PC-9 (cell line): ENCODE measurements at places on chromosomes 16 and 17. TPM values are rescaled to one million over a fixed set of nuclear protein-coding genes. Genes with fewer than 3 reads are reported as not detected.

- peaks cover 16% of the 10 kb centered on the region; the same call in 1 of the 2 replicates for H3K36me3 ChIP-seq
- no peaks in the 10 kb centered on the region for H3K27me3 ChIP-seq
- peaks cover 44% of the 10 kb centered on the region for H3K4me1 ChIP-seq
- no peak overlapping the region for H3K4me3 ChIP-seq
Observed at GRCh38 chr16:69511651-69512050, 54.1 kb upstream of the NFAT5 start.

DNA sequence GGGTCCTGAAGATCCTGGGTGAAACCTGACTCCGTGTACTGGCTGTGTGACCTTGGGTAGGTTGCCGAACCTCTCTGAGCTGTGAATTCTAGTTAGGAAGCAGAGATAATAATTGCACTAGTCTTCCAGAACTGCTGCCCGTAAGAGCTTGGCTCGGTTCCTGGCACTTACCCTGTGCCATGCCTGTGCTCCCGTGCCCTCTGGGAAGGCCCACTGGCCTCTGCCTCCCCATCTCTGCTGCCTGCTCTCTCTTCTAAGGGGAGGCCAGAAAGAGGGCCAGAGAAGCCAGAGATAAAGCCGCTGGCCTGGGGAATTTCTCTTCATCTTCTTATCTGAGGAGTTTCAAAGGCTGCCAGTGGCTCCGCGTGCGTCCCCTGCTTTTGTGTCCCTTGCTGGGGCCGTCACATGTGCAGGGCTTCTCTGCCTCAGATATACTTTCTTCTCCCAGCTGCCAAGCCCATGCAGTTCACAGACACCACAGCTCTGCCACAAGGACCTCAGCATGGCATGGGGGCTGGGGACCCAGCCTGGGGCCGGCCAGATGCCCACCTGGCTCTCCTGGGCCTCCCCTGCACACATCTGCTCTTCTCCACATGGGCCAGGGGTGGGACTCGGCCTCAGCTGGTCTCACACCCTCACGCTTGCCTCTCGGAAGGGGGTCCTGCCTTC, 145.2 kb downstream of the SDK2 start:
- no peaks in the 10 kb centered on the region for H3K36me3 ChIP-seq
- H3K27ac ChIP-seq: no peak overlapping the region
- no peak overlapping the region for H3K4me3 ChIP-seq
- H3K27me3 ChIP-seq: peaks cover 97% of the 10 kb centered on the region

The PFN1 gene
- 1,101 and 1,459 TPM in 2 replicates for total RNA-seq

The KRTAP1-5 gene
- total RNA-seq: not detected in 2 replicates

- no peaks in the 10 kb centered on the region for H3K27me3 ChIP-seq
- DNase-seq: peak; percentile 58
- no peak overlapping the region for H3K4me3 ChIP-seq
- peaks cover 24% of the 10 kb centered on the region for H3K4me1 ChIP-seq
- H3K27ac ChIP-seq: no peak overlapping the region
- no peaks in the 10 kb centered on the region for H3K36me3 ChIP-seq
Observed at GRCh38 chr17:48522031-48522653, 8.7 kb downstream of the HOXB1 start.

DNA sequence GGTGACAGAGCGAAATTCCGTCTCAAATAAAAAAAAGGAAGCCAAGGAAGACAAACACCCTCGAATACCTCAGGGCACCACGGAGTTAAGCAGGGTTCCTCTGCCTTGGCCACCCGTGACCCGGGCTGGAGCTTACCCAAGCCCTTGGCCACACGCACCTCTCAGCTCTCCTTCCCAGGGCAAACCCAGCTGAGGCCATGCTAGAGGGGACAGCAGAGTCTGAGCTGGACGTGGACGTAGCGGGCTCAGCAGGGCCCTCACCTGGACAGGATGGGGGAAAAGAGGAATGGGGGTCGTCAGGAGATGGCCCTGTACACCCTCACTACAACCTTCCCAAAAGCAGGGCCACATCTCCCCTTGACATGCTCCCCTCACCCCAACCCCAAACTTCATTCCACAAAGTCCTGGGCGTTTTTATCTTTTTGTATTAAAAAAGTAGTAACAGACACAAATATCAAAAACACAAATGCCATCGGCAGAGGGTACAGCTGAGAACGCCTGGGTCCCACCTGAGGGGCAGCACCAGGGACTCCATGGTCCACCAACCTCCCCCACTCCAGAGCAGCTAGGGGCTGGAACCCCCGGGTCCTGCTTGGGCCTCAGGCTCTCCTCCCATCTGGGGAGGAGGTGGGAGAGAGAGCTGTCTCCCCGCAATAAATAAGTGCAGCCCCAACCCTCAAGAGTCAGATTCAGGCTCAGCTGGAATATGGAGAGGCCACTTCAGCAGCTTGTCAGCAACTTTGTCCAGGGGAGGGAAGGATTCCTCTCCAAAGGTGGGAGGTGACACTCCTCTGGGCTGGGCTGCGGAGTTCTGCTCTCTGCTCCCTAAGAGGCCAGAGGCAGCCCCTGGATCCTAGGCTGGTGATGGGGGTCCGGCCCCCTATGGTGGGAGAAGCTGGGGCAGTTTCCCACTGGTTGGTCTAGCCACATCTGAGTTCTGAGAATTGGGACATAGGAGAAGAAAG, 11.9 kb downstream of the PER1 start:
- no peak for DNase-seq
- H3K4me3 ChIP-seq: no peak overlapping the region
- H3K36me3 ChIP-seq: no peaks in the 10 kb centered on the region
- H3K27me3 ChIP-seq: no peaks in the 10 kb centered on the region

DNA sequence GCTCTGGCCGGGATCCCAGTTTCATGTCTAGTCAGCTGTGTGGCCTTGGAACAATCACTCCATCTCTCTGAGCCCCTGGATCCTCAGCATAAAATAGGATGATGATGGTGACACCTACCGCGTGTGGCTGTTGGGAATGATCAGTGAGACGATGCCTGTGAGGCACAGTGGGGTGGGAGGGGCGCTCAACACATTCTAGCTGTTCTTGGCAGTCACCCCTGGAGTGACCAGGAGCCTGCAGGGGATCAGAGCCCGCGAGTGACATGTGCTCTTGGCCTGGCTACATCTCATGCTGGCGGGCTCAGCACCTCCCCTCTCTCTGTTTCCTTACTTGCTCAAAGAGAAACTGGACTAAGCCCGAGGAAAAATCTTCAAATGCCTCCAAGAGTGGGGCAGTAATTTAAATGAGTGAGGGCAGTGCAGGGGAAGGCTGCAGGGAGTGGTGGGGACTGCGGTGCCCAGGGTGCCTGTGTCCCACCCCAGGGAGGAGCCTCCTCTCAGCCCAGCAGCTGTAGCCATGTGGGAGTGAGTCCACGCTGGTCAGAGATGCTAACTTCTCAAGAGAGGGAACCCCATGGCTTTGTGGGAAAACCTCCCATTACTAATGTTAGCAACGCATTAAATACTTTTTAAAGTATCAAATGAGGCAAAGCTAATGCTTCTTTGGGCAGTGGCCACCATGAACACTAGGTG, 23.1 kb upstream of the DOK4 start:
- DNase-seq: no peak
- peaks cover 7% of the 10 kb centered on the region; the same call in 1 of the 2 replicates for H3K27me3 ChIP-seq
- H3K27ac ChIP-seq: no peak overlapping the region
- H3K36me3 ChIP-seq: no peaks in the 10 kb centered on the region

- no peak for DNase-seq
- H3K4me3 ChIP-seq: no peak overlapping the region
- no peak overlapping the region for H3K27ac ChIP-seq
- no peaks in the 10 kb centered on the region for H3K4me1 ChIP-seq
- H3K36me3 ChIP-seq: no peaks in the 10 kb centered on the region
Observed at GRCh38 chr17:71505200-71505599, 615.6 kb upstream of the SOX9 start.

The CCDC200 gene
- total RNA-seq: not detected in 2 replicates

- peak; percentile 92 for DNase-seq
- H3K27me3 ChIP-seq: no peaks in the 10 kb centered on the region
- H3K36me3 ChIP-seq: no peaks in the 10 kb centered on the region
- H3K4me3 ChIP-seq: no peak overlapping the region
Observed at GRCh38 chr17:35079547-35080423, 16.3 kb upstream of the RFFL start.

DNA sequence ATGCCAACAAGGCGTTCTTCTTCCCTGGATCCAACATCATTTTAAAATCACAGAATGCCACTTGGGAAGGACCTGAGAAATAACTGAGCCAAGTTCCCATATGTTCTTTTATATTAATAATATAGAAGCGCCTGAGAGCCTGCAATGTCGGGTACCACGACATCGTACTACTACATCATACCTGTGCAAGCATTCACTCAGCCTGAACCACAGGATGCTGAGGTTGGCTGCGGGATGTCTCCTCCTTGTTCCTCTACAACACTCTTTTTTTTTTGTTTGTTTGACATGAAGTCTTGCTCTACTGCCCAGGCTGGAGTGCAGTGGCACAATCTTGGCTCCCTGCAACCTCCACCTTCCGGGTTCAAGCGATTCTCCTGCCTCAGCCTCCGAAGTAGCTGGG, 2.1 kb upstream of the ATP2C2 start:
- no peak overlapping the region for H3K27ac ChIP-seq
- H3K4me1 ChIP-seq: peaks cover 35% of the 10 kb centered on the region
- no peaks in the 10 kb centered on the region for H3K27me3 ChIP-seq
- no peak for DNase-seq

The NDUFAF8 gene
- total RNA-seq: 53.3 and 64.2 TPM in 2 replicates

- H3K4me3 ChIP-seq: no peak overlapping the region
- no peak overlapping the region for H3K27ac ChIP-seq
- H3K27me3 ChIP-seq: no peaks in the 10 kb centered on the region
- DNase-seq: no peak
- peaks cover 32% of the 10 kb centered on the region; the same call in 1 of the 2 replicates for H3K36me3 ChIP-seq
- H3K4me1 ChIP-seq: no peaks in the 10 kb centered on the region
Observed at GRCh38 chr17:1873418-1873817, 43.6 kb downstream of the RPA1 start.

The NT5M gene
- 6.2 and 9.6 TPM in 2 replicates for total RNA-seq

- H3K27me3 ChIP-seq: no peaks in the 10 kb centered on the region
- H3K4me3 ChIP-seq: no peak overlapping the region
- no peaks in the 10 kb centered on the region for H3K36me3 ChIP-seq
- no peak for DNase-seq
Observed at GRCh38 chr16:12228602-12229499, 252.3 kb downstream of the SNX29 start.

The GAST gene
- total RNA-seq: 0.87 TPM in 1 of 2 replicates, not detected in the other

The PERCC1 gene
- not detected in 2 replicates for total RNA-seq
